ENCODE measurements at places on chromosomes 7 and 10.

DNA sequence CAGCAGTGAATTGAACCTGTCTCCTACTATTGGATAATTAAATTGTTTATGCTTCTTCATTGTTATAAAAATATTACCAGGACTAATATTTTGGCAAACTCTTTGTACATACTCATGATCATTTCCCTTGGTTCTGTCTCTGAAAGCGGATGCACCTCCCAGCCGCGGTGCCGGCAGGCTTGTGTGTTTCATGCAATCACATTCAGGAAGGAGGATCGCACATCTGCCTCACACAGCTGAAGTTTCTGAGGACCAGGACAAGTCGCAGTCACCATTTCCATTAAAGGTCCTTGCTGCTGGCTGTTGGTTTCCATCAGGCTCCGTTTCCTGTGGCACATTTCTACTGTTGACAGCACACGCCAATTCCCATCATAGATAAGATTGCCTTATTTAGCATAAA, 117.8 kb upstream of the SHH start:
- DNase-seq: no peak

DNA sequence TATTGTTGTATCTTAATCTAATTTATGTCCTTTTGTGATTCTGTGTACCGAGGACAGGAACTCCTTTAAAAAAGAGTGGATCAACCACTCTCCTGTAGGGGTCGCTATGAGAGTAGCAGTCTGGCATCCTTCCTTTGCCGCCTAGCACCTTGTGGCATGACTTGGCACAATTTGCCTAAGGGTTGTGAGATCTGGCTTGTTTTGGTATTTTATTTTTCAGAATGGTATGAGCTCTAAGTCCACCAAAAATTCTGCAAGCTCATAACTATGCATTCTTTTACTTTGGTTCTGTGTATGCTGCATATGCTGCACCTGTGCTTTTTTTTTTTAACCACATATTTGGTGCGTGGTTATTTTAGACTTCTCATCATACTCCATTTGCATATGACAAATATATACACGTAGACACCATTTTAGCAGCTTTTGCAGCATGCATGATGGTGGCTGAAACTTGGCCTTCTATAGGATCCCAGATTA, 112.8 kb downstream of the CDK14 start:
- no peak for DNase-seq

DNA sequence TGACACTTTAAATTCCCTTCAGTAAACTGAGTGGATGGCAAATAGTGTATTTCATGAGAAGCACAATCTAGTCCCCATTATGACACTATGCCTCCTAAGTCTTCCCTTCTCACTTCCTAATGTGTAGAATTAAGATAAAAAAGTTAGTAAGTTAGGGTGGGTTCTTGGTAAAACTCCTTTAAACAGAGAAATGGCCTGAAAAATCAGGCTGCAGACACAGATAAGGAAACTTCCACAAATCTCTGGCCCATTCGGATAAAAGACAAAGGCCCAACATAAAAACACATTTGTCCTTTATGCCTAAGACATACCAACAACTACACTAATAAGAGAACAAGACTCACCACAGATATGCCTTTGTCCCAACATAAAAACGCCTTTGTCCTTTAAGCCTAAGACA, 21.5 kb downstream of the AKR1C8 start:
- DNase-seq: no peak

DNA sequence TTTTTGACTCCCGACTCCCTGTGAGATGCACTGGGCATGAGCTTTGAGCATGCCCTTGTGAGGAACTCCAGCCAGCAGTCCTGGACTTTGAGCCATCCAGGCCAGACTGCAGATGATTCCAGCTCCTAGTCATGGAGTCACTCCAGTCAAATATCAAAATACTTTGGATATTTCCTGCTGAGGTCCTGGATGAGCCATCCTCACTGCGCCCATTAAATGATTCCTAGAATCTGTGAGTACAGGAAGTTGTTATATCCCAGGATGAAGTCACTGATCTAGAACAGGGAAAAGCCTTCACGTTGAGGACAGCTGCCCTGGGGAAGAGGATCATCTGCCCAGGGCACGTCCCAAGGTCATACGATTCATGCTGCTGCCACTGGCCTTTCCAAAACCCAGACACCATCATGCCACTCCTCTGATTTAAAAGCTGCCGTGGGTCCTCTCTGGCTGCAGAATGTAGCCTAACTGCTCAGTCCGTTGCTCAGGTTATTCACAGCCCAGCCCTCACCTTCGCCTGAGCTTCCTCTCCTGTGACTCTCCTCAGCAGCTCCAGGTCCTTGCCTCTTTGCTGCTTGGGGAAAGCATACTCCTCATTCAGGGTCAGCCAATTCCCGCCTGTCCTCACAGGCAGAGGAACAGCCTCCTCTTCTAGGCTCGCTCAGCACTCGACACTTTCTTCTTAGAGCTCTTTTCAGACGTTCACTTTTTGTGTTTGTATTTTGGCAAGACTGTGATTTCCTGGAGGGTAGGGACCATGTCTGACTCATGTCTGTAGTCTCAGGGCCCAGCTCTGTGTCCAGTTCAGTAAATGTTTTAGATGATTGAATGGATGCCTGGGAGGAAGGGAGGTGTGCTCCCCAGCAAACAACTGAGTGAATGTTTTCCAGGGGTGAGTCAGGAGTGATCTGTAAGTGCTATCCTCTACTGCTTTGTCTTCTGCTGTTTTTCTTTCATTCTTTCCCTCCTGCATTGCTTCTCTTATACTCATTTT, 157.8 kb downstream of the SNX10 start:
- no peak for DNase-seq
